Activated CD4-positive, alpha-beta T cell treated with anti-CD3 and anti-CD28 coated beads for 48 hours (primary cell): ENCODE measurements at places on chromosomes 4 and X.

DNA sequence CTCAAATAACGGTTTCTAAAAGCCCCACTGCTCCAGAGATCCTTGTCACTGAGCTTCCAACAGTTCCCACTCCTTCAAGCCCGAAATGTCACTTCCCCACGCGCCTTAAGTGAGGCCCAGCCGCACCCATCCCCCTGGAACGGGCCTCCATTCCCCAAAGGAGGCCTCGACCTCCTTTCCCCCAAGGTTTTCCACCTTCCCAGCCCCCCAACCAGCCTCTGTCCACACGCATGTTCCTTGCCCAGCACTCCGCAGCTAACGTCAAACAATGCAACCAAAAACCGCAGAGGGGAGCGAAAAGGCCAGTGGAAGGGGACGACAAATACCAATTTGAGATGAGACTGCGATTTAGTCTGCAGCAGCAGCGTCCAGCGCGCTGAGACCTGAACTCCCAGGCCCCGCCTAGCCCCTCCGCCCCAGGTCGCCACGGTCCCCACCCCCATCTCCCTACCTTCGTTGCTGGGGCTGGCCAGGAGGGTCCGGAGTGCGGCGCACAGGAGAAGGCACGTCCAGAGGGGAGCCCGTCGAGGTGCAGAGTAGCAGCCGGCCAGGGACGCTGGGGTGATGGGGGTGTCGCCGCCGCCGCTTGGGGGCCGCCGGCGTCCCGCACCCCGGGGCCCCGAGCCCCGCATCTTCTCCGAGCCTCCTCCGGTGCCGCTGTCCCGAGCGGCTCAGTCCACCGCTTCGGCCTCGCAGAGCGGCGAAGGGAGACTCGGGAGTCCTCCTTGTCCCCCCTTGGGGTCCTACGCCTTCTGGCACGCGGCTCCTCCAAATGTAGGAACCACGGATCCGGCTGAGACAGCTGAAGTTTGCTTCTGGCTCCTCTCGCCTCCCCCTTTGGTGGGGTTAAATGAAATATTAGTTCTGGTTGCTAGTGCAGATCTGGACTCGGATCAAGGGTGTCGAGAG lies 924 bp downstream of the EPHA5 start:
- DNase-seq, result no peak

- no peak for DNase-seq
Observed at GRCh38 chrX:111868726-111869638, 7.0 kb upstream of the TRPC5OS start.

- no peak for DNase-seq
Observed at GRCh38 chr4:75142850-75143249, 209.9 kb downstream of the PARM1 start.

- DNase-seq, result no peak
Observed at GRCh38 chr4:212438-213188, 88.3 kb downstream of the ZNF718 start.

DNA sequence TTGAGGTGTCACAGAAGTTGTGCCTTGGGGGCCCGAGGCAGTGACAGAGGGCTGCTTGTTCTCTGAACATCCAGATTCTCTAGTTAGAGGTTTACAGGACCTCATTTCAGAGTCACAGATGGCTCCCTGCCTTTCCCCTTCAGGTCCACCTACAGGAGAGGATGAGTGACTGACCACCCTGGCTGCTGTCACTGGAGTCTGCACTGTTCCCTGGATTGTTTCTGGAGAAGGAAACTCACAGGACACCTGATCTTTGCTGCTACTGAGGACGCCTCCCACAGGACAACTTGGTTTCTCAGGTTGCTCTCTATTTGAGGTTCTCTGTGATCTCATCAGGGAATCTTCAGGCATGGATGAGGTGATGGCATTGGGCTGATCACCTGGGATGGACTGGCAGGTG lies 58.3 kb downstream of the GPRIN3 start:
- no peak for DNase-seq

DNA sequence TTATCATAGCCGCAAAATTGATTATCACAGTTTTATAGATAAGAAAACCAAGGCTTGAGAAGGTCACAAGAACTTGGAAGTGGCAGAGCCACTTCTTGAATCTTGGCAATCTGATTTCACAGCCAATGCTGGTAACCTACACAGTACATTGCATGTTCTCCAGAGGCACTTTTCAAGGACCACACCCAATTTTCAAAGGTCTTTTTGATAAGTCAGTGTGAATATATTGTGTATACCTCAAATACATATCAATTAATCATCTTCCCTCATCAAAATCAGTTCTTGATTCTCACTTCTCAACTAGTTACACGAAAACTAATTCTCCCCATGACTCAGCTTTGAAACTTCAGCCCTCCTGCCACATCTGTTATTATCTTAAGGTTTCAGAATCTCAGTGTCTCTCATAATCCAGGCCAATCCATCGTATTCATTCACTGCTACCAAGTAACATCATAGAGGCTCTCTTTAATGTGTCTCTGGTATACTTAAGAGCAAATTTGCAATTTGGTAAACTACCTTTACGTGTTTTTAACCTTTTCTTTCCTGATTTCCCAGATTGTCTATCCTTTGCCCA lies 16.8 kb downstream of the CAMK2D start:
- DNase-seq, result no peak

- no peak for DNase-seq
Observed at GRCh38 chr4:138050601-138051000, 191.5 kb downstream of the SLC7A11 start.

- DNase-seq, result no peak
Observed at GRCh38 chr4:154720123-154720522, 23.7 kb upstream of the LRAT start.

- DNase-seq, result no peak
Observed at GRCh38 chr4:187268940-187269339, 545.3 kb upstream of the FAT1 start.

- no peak for DNase-seq
Observed at GRCh38 chr4:51923343-51923742, 80.4 kb downstream of the DCUN1D4 start.
